ENCODE measurements at places on chromosomes 1 and 21.
A peak's percentile ranks its signal among the peaks of the same experiment; 100 is the strongest.

- no peak for DNase-seq
Observed at GRCh38 chr1:234303231-234303630, 70.0 kb upstream of the COA6 start.

DNA sequence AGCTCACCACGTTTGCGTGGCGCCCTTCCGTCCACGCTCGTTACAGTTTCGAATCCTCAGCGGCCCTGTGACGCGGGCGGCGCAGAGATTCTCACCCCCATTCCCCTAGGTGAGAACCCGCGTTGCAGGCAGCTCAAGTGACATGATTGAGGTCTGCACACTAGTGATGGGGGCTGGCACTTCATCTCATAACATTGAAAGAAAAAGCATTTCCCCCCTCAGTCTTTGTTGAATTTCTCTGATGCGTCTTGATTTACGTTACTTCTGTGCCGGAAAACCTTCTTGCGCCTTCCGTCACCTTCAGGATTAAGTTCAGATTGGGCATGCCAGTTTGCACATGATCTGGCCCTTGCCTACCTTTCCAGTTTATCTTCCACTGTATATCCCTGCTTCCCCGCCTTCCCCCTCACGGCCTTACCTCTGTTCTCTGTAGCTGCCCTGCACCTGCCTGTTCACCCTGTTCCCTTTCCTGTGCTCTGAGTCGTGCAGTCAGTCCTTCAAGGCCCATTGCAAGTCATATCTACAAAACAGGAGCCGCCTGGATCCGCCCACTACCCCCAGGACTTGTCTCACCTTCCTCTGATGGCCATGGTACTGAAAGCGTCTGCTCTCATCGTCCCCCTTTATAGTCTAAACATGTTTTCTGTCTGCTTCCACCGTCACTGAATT is 1.1 kb downstream of the CTPS1 start:
- DNase-seq: peak; percentile 16

- DNase-seq: peak; percentile 73
Observed at GRCh38 chr1:17573518-17574041, 34.1 kb downstream of the ARHGEF10L start.

DNA sequence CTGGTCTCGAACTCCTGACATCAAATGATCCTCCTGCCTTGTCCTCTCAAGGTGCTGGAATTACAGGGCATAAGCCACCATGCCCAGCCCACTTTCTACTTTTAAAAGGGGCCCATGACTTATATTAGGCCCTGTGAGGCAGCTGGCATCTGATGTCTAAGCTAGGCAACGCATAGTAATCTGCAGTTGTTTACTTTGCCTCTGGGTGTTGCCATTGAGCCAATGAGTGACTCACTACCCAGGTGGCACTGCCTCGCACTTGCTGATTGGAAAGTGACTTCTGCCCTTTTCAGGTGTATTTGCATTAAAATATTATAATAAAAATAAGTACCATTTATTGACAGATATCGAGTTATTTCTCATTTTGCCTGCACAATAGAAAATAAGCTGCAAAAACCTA is 84.9 kb downstream of the KIF14 start:
- no peak for DNase-seq

DNA sequence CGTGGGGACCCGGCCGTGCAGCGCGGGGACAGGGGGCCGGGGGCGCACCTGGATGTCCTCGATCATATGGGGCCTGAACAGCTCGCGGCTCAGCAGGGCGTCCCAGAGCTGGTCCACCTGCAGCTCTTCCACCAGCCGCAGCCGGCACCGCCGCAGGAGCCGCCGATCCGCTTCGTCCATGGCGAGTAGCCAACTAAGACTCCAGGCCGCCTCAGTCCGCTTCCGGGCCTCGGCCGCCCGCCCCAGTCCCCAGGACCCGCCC is at the start of gene CASP9:
Gene CASP9, minus strand, starts transcription at position 195 of the 262 bp plus-strand sequence. Its CDS starts 15 bp downstream, at position 180.
- DNase-seq: no peak

- no peak for DNase-seq
Observed at GRCh38 chr1:53061123-53061858, 722 bp upstream of the PODN start.

- no peak for DNase-seq
Observed at GRCh38 chr1:245776694-245777332, 622.0 kb downstream of the KIF26B start.

GRCh38 chr1:36155408-36156328 is at the start of gene MAP7D1:
TSS of gene MAP7D1 (plus strand) at chr1:36156160. CDS start at chr1:36156418, 258 bp downstream.
- peak; percentile 90 for DNase-seq

- no peak for DNase-seq
Observed at GRCh38 chr1:18290740-18291412, 183.3 kb downstream of the IGSF21 start.

DNA sequence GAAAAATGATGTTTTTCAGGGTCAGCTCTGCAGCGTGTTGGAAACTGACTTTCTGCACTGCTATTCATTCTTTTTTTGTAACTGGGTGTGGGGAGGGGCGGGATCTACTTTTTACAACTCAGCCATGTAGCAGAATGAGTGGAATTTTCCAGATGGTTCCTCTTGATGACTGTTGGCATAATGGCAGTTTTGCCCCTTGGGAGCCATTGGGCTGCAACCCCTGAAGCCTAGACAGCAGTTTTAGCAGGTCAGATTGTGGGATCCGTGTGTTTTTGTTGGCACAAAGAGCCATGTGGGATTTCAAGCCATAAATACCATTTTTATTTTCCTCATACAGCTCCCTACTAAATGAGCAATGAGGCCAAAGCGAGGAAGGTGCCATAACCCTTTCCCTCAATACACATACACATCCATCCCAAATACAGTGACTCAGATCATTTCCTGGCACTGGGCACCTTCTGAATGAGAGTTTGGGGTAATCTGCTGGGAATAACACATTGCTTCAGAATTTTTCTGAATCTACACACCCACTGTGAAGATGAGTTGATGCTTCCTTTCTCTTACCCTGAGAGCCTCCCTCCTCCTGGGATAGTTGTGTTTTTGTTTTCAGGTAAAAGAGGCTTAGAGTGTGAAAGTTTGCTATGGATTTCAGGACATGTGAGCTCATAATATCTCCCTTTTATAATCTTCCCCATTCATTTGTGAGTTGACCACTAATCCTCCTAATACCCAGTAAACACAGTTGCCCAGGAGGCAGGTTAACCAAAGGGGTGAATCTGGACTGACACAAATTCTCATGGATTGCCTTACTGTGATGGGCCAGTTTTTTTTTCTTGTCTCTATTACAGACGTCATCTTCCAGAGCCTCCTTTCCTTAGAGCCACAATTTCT is 13.1 kb downstream of the S100A10 start:
- no peak for DNase-seq

DNA sequence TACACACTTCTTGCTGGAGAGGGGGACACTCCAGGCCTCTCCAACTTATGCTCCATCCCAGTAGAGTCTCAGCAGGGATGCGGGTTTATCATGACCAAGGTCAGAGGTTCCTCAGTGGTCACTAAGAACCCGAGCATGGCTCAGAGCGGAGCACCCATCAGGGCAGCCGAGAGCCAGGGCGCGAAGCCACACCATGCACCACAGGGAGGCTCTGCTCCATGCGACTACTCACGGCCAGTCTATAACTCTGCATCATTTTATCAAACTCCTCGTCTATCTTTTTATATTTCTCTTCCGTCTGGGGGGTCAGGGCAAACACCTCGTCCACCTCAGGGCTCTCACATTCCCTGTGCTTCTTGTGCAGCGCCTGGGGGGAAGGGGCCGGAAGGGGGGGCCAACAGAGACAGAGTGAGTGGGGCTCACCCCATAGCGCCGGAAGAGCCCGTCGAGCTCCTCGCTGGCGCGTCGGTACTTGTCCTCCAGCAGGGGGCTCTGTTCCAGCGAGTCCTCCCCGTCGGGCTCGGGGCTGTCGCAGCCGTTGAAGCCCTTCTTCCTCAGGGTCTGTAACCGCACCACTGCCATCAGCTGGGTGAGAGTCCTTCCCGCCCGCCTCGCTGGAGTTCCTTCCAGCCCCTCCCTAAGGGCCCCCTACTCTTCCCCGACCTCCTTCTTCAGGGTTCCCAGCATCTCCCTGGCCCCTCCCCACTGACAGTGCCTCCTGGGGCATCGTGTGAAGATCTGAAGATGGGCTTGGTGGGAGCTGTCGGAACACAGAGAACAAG is 20.0 kb downstream of the MEF2D start:
- DNase-seq: no peak

DNA sequence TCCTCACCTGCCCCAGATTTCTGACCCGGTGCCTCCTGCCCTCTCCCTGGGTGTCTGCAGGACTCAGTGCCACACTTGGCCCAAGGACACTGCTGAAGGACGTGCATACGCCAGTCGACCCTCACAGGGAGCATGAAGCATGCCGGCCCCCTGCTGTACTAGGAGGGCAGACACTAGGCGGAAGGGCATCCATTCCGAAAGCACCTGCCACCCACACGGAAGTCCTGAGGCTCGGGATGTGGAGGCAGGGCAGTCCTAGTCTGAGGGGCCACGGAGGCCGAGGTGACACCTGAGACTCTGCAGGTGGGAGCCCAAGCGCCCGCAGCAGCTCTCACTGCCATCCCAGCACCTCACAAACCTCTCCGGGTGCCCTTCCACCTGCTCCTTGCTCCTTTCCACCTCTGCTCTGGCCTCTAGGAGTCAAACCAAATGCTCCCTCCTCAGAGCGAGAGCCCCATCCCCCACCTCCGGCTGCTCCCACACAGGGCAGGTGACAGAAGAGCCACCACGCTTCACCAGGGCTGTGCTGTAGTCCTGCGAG is 2.4 kb downstream of the NPHP4 start:
- no peak for DNase-seq

- peak; percentile 61 for DNase-seq
Observed at GRCh38 chr1:32241001-32241763, 5.8 kb upstream of the FAM167B start.

GRCh38 chr1:77350012-77350770 is 68.4 kb downstream of the AK5 start:
- no peak for DNase-seq

- DNase-seq: no peak
Observed at GRCh38 chr1:159737238-159737916, 23.0 kb upstream of the CRP start.

DNA sequence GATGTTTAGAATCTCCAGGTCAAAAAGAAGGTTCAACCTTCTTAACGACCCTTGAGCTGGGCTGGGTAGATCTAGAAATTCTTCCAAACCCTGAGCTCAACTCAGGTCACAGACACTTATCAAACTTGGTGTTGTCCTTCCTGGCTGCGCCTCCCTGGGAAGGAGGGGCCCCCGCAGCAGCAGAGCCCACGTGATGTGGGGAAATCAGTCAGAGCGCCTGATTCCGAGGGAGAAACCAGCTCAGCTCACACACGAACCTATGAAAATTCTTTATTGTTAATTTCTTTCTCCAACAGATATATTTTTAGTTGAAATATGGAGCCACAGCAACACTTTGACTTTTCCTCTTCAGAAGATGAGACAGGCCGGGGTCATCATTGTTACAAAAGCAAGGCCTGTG is 24.3 kb upstream of the CLSTN1 start:
- no peak for DNase-seq

DNA sequence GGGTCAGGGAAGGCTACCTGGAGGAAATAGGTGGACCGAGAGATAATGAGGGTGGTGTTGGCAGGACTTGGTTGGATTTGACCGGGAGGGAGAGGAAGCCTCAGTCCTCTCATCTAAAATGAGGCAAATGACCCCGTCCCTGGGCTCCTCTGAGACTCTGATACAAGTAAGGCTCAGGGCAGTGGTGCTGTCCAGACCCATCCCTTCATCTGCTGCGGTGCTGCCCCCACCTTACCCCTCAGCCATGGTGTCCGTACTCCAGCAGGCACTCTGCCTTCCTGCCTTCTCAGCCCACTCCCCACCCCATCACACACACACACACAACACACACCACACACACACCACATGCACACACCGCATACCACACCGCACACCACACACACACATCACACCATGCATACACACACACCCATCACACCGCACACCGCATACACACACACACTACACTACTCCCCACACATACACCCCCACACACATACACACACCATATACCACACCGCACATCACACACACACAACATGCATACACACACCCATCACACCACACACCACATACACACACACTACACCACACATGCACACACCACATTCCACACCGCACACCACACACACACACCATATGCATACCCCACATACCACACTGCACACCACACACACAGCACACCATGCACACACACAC is 29.4 kb upstream of the SLC26A9 start:
- no peak for DNase-seq

DNA sequence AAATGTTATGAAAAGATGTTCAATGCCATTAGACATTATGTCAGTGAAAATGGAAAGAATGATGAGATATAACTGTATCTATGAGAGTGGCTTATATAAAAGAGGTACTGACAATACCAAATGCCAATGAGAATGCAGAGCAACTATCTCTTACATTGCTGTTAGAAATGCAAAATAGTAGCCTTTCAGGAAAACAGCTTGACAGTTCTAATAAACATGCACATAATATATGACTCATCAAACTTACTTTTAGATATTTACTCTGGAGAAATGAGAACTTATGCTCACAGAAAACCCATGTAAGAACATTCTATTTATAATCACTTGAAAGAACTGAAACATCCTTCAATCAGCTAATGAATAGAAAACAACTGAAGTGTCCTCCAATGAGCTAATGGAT is 996.7 kb upstream of the ADGRL4 start:
- no peak for DNase-seq

- no peak for DNase-seq
Observed at GRCh38 chr21:18840239-18840638, 436.7 kb upstream of the TMPRSS15 start.

DNA sequence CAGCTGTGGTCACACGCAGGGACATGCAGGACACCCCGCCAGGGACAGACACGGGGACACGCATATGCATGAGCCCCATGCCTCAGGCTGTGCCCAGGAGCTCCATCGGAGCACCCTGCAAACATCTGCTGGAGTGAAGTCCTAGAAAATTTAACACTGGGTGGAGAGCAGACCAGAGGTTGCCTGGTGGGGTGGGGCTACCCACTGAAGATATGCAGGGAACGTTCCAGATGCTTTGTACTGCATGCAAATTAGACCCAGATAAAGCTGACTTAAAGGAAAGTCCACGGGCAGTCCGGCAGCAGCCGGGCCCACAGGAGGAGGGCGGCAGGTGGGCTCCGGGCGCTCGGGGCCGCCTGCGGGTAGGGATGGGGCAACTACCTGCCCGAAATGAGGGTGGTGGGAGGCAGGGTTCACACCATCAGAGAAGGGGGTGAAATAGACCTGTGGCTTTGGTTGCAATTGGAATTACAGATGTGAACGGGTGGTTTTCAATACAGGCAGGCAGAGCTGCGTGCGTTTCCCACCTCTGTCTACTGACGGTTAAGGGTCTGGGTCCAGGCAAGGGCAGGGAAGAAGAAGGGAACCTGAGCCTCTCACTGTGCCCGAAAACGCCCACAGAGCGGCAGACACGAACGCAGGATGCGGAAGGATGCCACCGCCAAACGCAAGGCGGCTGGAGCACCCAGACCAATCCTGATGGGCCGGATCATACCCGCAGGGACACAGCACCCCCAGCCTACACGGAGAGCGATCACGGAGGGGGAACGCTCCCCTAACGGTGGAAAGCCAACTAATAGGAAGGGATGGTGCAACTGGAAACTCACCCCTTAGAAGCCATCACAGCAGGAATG is 21.0 kb downstream of the CFAP74 start:
- DNase-seq: no peak

- DNase-seq: no peak
Observed at GRCh38 chr1:43272576-43273571, 3.1 kb downstream of the TMEM125 start.

GRCh38 chr1:59089036-59089798 is 207.7 kb upstream of the FGGY start:
- no peak for DNase-seq

GRCh38 chr1:33180226-33180910 is 1.5 kb downstream of the TRIM62 start:
- peak; percentile 95 for DNase-seq

Measured in globus pallidus (tissue), 1 donor.